ENCODE measurements at places on chromosomes 13 and 19. TPM values are rescaled to one million over a fixed set of nuclear protein-coding genes. Genes with fewer than 3 reads are reported as not detected.
A peak's percentile ranks its signal among the peaks of the same experiment; 100 is the strongest.

DNA sequence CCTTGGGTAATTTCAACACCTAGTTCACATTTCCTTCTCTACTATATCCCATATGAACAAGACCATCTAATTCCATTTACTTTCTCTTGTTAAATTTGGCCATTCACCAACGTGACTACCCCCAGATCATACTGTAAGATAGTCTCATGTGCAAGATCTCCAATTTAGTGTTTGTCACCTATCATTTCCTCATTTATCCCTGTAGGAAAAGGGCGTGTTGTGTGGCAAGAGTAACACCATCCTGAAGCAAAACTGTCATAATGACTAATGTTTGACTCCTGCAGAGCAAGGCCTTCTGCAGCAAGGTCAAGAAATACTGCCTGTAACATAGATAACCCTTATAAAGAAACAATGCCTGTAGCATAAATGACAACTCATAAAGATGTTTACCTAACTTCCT is 51.3 kb downstream of the SUCLA2 start:
- DNase-seq, result no peak

- no peak for DNase-seq
Observed at GRCh38 chr13:46627462-46627861, 74.5 kb downstream of the LRCH1 start.

Gene SIGLEC6
- total RNA-seq, result 0.16 TPM

DNA sequence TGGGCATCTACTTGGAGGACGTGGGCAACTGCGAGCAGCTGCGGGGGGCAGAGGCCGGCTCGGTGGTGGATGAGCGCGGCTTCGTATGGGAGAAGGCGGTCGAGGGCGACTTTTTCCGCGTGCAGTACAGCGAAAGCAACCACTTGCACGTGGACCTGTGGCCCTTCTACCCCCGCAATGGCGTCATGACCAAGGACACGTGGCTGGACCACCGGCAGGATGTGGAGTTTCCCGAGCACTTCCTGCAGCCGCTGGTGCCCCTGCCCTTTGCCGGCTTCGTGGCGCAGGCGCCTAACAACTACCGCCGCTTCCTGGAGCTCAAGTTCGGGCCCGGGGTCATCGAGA is 10.3 kb upstream of the STRN4 start:
- DNase-seq, result no peak

Gene ZNF296
- not detected for total RNA-seq

Gene HIF3A
- 73.1 TPM for total RNA-seq

DNA sequence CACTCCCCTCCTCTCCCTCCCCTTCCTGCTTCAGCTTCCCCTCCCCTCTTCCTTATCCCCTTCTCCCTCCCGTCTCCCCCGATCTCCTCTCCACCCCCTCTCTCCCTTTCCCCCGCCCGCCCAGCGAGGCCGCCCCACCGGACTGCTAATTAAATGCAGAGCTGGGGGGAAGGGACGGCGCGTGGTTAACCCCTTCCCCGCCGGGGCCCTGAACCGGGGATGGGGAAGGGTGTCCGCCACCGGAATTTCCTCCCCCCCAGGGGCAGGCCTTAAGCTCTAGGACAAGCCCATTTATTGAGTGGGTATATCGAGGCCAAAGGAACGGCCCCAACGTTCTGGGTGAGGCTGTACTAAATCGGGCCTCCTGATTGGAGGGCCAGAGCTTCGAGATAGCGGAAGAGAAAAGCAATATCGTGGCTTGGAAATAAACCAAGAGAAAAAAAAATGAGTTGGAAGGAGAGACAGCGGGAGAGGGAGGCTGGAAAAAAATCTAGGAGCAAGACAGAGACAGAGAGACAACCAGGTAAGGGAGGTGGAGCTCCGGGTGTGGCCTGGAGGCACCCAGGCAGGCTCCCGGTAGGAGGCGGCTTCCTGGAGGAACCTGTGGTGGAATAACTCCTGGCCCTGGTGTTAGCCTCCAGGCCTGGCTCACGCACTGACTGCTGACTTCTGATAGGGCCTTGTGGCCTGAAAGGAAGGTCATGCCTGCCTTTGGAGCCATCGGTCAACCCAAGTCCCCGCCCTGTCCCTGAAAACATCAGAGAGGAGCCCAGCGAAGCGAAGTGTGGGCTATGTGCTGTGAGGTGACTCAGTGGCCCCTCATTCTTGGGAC is 11.6 kb upstream of the JUND start:
- DNase-seq, result peak; percentile 91

DNA sequence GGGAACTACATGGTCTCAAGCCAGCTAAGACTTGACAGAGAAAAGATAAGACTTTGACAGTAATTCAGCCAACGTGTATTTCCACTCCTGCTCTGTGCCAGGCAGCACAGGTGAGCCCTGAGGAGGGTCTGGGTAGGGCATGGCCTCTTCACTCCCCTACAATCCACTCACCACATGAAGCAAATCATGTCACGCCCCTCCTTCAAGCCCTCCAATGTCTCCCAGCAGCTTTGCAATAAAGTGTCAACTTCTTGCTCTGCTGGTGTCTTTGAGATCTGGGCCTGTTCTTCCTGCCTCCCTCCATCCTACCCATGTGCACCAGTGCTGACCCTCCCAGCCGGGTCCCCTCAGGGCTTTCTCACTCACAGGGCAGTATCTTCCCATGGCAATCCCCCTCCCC is 58.5 kb downstream of the CCDC70 start:
- no peak for DNase-seq

- DNase-seq, result no peak
Observed at GRCh38 chr13:95499811-95500712, 52.5 kb upstream of the CLDN10 start.

Gene GNA15
- total RNA-seq, result 0.74 TPM

Gene KIR2DL1
- not detected for total RNA-seq

GRCh38 chr13:97385146-97385545 is 48.8 kb upstream of the RAP2A start:
- no peak for DNase-seq

DNA sequence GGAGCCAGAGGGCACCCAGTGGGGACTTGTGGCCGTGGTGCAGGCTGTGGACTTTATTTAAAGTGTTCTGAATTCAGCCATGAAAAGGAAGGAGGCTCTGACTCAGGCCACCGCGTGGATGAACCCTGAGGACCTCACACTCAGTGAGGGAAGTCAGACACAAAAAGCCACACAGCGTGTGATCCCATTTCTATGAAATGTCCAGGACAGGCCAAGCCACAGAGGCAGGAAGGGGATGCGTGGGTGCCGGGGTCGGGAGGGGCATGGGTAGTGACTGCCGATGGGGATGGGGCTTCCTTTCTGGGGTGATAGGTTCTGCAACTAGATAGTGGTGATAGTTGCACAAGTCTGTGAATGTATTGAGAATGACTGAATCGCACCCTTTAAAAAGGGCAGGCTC is 8.7 kb upstream of the ZBTB7A start:
- no peak for DNase-seq

DNA sequence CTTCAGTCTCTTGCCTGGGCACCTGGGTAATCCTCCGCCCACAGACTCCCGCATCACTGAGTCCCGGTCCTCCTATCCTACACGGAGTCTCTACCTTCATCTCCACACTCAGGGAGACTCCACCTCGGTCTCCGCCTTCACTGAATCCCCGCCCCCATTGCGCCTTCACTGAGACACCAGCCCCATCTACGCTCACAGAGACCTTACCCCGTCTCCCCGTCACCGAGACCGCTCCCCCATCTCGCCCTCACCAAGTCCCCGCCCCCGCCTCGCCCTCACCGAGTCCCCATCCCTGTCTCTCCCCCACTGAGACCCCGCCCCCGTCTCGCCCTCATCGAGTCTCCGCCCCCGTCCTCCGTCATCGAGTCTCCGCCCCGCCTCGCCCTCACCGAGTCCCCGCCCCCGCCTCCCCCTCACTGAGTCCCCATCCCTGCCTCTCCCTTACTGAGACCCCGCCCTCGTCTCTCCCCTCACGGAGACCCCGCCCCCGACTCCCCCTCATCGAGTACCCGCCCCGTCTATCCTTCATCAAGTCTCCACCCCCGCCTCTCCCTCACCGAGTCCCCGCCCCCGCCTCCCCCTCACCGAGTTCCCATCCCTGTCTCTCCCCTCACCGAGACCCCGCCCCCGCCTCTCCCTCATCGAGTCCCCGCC is 23.1 kb upstream of the ZNF846 start:
- DNase-seq, result peak; percentile 96

Measured in right atrium auricular region (tissue), 2 donors.